ENCODE measurements at places on chromosomes 7 and 10.

DNA sequence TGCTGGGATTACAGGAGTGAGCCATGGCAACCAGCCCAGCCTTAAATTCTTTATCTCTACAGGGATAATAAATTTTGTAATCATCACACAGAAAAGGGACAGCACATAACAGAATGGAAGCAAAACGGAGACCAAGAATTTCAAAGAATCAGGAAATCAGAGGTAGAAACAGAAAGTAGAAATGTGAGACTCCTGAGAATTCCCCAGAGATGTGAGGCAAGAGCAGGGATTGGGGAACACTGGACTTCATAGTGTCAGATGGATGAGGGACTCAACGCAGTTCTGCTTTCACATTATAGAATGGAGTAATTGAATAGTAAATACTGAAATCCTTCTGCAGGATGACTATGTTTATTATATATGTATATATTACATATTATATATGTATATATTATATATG is 52.5 kb upstream of the MPP7 start:
- no peak for DNase-seq

DNA sequence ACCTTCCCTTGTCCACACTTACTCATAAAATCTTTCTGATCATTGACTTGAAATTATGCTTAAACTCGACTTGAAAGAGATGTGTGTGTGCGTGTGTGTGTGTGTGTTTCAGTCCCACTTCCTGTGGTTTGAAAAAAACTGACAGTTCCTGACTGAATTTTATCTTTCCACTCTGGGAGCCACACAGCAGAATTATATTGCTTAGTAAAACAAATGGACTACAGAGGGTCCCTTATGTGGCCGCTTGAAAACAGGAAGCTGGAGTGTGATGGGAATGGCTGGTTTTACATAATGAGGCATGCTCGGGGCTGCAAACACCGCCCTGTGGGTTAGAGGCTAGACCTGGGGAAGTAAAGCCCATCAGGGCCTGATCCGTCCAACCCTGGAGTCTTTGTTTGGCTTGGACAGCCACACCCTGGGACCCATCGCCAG is 54.8 kb downstream of the LYZL1 start:
- no peak for DNase-seq

DNA sequence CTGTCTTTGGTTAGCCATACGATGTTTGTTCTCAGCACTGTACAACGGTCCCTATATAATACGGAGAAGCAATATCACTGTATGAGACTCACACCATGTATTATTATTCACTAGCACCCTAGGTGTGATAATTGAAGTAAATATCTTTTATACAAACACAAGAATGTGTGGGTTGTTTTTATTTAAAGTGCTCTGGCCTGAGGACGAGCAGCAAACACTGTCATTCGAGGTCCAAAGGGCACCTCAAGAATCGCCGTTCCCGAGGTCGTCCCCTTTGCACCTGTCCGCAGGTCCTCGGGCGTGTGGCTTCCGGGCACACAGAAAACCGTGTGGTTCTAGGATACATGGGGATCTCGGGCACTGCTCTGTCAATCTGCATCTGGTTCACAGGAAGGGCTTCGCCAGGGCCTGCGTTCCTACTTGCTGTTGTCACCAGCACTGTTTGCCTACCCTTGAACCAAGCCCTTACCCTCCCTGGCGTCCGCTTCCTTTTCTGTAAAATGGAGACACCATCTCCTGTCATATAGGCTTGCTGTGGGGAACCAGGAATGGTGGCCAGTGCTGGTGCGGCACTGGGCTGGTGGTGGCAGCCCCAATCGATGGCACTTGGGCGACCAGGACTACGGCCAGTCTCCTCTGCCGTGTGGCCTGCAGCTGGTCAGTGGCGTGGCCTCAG is 28.5 kb upstream of the SH2B2 start:
- DNase-seq: no peak

- no peak for DNase-seq
Observed at GRCh38 chr7:24698531-24699266, 58.6 kb downstream of the GSDME start.

DNA sequence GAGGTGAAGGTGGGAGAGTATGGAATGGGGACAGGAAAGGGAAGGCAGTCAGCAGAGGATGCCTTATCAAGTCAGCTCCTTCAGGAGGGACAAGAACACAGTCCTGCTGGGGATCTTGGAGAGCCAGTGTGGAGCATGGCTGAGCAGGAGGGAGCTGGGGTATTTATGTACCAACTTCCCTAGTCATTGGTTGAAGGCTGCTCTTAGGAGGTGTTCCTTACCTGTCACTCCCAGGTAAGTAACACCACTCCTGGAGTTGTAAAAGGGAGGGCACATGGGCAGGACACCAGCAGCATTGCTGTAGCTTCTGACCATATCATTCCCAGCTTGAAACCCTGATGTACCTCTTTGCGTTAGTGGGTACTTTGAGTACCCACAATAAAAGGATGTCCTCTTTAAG is 29.8 kb downstream of the SLC29A3 start:
- no peak for DNase-seq

DNA sequence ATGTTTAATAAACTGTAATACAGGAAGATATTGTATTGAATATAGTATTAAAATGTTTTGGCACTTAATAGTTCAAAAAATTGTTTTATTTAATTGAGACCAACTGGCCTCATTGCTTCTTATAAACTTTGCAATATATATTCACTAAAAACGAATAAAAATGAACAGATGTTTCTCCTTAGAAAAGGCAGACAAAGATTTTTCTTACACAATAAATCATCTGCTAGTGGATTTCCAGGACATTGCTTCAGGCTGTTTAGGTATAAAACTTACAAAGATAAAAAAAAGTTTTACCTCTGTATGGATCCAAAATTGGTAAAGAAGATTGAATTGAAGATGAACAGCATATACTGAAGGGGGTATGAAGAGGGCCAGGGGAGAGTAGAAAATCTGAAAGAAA is 143.6 kb downstream of the AGMO start:
- DNase-seq: no peak

DNA sequence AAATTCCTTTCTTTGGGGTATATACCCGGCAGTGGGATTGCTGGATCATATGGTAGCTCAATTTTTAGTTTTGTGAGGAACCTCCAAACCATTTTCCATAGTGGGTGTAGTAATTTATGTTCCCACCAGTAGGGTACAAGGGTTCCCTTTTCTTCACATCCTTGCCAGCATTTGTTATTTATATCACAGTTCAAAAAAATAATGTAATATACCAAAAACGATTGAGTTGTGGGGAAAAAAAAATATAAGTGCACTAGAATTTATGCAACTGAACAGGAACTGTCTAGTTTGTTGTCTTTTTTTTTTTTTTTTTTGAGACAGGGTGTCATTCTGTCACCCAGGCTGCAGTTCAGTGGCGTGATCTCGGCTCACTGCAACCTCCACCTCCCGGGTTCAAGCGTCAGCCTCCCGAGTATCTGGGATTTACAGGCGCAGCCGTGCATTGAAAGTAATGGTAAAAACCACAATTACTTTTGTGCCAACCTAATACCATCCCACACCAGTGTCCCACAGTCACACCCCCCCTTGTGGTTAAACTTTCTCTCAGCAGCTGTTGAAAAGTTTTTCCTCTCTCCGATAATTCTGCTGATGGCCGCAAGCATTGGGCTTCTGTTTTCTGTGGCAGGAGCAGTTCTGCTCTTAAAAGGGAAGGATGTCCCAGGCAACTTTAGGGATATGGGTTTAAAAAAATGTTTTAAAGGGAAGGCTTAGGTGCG is 6.8 kb upstream of the LAT2 start:
- DNase-seq: no peak
